Stimulated activated effector memory CD8-positive, alpha-beta T cell treated with anti-CD3 and anti-CD28 coated beads, Interleukin-12 subunit alpha, Interleukin-12 subunit beta, amount 100 ng/mL, for 72 hours (primary cell): ENCODE measurements at places on chromosomes 3 and 15.

DNA sequence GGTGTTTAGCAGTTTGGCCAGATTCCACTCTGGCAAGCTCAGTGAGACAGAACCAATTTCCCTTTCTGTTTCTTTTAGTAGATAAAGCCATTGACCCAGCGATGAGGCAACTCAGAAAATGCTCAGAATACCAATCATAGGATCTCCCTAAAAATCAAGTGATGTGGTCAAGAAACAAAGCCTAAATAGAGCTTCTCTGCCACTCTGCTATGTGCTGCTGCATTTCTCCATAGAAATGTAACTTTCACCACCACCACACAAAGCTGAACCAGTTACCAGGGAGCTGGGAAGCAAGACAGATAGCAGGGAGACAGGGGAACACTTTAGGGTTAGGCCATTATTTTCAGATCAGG is 109.8 kb downstream of the RPL22L1 start:
- DNase-seq = no peak

DNA sequence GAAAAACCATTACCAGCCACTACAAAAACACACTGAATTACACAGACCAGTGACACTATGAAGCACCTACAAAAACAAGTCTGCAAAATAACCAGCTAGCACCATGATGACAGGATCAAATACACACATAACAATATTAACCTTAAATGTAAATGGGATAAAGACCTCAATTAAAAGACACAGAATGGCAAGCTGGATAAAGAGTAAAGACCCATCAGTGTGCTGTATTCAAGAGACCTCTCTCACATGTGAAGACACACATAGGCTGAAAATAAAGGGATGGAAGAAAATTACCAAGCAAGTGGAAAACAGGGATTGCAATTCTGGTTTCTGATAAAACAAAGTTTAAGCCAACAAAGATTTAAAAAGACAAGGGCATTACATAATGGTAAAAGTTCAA is 482.7 kb upstream of the MCTP2 start:
- no peak for DNase-seq

DNA sequence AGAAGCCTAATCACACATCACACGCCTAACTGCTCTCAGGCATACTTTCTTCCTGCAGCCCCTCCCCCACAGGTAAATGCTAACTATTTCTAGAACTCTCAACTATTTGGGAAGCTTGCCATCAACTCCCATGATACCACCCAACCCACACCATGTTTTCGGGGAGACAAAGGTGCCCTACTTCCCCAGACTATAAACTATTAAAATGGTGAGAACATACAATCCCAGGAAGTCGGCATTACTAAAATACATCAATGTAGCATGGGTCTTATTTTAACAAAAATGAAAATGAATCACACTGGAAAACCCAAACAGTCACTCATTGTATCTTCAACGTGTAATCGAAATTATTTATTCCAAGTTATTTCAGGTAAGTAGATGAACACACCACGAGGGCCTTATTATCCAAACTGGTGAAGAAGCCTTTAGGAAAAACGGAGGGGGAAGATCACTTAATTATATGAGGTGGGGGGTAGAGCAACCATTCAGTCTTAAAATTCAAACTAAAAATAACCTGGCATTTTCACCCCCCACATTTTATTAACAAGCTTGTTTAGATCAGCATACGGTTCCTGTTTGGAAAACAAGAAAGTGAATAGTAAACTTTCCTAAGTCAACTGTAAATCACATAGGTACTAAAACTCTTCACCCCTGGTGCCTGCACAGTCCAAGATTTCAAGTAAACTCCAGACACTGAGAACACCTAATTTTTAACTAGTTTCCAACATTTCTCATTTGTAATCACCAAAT is 1.9 kb downstream of the TBL1XR1 start:
- DNase-seq = no peak

DNA sequence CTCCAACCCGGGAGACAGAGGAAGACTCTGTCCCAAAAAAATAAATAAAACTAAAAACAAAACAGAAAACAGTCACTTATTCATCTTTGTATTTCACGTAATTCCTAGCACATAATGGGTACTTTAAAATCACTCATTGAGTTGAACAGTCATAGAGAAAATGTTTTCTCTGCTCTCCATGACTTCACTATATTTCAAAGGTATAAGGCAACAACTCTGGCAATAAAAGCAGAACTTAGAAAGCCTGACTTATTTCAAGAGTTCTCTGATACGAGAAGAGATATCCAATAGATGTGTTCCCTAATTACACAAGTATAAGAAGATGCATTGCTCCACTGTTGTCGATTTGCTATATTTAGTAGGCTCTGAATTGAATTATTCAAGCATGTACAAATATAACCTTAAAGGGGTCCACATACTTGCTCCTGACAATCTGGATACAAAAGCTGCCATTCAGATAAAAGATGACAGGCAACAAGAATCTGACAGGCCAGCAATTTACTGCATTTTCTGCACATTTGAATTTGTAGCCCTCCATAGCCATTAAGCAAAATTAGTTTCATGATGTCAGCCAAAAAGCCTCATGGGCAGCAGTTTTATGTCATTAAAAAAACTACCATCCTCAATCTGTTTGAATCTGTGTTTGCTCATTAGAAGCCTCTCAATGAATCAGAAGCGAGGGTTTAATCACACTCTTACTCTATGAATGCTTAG is 47.9 kb downstream of the PEAK1 start:
- DNase-seq = no peak

DNA sequence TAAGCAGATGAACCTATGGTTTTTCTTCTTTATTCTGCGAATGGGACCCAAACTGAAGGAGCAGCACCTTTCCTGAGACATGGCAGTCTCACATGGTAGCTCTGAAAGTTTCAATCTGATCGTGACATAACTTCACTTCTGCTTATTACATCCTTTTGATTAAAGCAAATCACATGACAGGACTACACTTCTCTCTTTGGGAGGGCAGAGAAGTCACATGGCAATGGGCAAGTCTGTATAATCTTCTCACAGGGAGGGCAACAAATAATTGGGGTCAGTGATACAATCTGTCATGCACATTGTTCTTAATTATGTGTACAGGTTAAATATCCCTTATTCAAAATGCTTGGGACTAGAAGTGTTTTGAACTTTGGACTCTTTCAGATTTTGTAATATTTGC is 21.6 kb downstream of the NCBP2 start:
- no peak for DNase-seq

GRCh38 chr3:196513697-196514349 is 1.3 kb downstream of the SMCO1 start:
- DNase-seq = no peak

- no peak for DNase-seq
Measured at GRCh38 chr15:68504681-68505170, 72.8 kb upstream of the ITGA11 start.

DNA sequence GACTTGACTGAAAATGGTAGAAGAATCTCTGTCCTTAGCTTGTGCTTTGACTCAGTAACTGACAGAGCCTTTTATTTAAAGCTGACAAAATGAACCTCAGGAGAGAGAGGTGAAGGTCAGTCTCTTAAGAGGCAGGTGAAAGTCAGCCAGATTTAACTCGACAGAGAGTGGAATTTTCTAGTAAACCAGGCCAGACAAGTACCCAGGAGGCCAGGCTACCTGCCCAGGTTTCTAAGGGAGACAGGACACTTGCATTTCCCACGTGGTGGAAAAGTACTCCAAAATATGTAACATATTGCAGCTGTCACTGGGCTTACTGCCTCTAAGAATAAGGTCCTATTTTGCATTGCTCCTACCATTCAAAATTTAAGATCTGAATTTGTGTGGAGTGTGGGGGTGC is 167.9 kb downstream of the FMN1 start:
- DNase-seq = no peak

DNA sequence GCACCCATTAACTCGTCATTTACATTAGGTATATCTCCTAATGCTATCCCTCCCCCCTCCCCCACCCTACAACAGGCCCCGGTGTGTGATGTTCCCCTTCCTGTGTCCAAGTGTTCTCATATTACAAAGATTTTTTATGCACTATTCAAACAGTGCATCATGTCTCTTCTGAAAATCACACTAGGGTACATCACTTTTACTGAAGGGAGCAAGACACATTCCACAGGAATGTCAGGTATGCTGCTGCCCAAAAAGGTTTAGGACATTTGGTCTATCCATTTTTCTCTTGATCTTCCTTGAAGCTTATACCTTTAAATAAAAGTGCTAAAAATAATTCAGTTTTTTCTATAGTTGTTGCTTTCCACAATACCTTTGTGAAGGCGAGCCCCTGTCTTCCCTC is 9.2 kb upstream of the EPHA3 start:
- DNase-seq = no peak

DNA sequence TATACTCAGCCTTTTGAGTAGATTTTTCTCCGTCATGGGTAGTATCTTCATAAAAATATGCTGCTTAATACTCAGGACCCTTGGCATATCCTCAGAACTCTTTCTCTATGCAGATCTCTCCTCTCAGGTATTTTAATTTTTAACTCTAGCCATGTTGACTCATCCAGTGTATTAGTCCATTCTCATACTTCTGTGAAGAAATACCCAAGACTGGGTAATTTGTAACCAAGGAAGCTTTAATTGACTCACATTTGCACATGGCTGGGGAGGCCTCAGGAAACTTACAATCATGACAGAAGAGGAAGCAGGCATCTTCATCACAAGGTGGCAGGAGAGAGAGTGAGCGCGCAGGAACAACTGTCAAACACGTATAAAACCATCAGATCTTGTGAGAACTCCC is 129.3 kb upstream of the CD96 start:
- no peak for DNase-seq

DNA sequence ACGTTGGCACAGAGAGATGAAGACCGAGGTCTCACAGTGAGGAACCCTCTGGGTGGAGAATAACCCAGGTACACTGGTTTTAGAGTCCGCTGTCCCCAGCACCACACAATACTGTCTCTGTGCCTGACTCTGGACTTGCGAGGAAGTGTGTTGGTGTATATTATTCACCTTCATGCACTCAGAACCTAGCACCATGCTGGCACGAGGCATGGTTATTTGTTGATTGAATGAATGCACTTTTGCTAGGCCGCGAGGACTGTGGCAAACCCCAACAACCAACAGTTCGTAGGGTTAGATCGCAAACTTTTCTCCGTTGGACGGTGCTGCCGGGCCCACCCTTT is 484 bp upstream of the C3orf52 start:
- DNase-seq = no peak

- no peak for DNase-seq
Measured at GRCh38 chr15:90036806-90037510, 35.8 kb downstream of the ZNF710 start.

GRCh38 chr15:85702321-85703101 is 92.2 kb downstream of the KLHL25 start:
- DNase-seq = peak; percentile 84

GRCh38 chr3:11391174-11391879 is 119.1 kb downstream of the ATG7 start:
- DNase-seq = no peak

DNA sequence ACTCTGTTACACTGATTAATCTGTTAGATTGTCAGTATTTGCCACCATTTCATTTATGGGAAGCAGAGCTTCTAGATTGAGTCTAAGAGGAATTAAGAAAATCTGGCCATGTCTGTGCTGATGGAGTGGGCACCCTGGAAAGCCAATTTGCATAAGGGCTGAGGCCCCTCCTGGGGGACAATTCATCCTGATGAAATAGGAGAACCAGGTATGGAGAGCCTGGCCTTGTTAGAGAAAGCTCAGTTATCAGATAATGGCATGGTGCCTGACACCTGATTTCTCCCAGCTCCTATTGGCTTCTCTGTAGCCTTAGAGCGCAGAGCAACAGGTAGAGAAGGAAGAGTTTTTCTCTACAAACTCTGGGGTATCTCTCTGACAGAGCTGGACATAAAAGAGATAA is 114.2 kb downstream of the EBLN2 start:
- no peak for DNase-seq

DNA sequence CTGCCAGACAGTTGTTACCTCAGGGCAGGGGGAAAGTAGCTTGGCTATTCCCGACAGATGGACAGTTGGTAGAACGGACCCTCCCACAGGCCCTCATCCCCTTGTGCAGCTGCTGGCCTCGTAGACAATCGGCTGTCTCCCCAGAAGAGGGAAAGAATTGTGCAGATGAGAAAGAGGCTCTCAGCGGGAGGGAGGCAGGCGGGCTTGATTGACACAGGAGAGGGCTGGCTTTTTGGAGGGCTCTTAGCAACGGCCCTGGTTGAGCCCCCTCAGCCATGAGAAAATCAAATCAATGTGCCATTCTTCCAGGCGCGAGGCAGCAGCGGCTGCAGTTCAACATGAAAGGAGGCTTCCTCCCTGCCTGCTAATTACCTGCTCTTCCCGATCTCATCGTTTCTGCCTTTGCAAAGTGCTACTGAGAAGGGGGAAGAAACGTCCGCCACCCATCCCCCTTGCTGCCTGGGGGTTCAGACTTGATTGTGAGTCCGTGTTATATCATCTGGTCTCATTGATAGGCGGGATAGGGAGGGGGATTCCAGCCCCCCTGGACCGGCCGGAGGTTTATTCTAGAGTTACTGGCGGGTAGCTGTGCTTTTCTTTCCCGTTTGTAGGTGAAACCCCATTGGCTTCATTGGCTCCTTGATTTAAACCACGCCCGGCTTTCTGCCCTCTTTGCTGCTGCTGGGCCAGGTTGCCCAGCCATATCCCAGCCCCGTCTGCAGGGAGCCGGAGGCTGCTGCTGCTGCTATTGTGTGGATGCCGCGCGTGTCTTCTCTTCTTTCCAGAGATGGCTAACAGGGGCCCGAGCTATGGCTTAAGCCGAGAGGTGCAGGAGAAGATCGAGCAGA is at the start of gene TAGLN3:
TAGLN3 (plus strand) TSS at position 287 of the 848 bp plus-strand sequence; CDS start at position 788, 501 bp downstream.
- DNase-seq = no peak

- no peak for DNase-seq
Measured at GRCh38 chr15:70154718-70155347, 57.1 kb upstream of the TLE3 start.

DNA sequence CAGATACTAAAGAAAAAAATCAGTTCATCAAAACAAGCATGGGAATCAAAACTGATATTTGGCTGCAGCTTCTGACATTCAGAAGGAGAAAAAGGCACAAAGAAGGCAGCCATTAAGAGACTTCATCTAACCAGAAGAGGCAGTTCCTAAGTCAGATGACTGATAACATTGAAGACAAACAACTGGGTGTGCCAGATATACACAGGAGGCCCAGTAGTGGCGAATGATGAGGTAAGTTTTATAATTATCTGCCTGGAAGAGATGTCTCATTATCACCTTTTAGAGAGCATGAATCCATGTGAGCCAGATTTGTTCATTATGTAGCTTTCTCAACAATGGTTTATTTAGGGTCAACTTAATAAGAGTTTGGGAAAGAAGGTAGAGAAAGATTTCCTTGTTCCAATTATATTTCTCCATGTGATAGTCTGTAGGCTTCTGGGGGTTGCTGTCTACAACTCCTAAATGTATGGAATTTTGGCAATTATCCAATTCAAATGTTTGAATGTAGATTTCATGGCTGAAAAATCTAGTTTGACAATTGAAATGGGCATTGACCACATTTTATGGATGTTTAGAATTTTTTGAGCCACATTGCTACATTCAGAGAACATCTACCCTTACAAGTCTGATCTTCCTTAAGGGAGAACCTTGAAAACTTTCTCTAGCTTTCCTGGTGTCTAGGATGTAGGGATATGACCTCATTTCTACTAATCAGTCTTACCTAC is 50.4 kb upstream of the RASGRF1 start:
- no peak for DNase-seq
